Fibroblast of villous mesenchyme (primary cell): ENCODE measurements at places on chromosomes 11 and 22.

GRCh38 chr11:67010296-67010905 lies 12.5 kb upstream of the SYT12 start:
- DNase-seq, result no peak

DNA sequence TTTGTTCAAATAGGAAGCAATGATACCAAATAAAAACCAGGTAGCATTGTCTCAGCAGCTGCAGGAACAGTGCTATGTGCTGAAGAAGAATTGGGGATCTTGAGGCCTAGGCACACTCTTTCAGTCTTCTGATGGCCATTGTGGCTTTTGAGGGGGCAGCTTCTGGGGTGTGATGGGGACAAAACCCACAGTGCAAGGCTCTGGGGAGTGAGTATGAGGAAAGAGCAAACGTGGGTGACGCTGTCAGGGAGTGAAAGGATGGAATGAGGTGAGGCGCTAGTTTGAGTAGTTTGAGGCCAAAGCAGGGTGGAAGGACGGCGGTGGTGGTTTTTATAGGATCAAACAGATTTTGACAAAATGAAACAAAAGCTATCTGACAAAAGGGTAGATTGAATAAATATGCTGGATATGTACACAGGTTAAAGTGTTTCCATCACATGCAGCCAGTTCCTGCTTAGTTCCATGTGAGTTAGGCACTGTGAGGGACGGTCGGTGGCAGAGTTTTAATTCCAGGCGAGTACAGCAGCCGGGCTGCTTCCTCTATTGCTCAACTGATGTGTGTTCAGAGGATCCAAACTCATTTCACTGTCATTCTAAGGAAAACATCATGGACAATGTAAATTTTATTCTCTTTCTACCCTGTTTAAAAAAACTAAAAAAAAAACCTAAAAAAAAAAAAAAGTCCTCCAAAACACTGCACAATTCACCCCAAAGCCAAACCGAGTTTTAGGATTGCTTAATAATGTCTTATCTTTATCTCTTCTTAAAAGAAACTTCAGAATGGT lies 18.9 kb downstream of the ADAMTS15 start:
- peak; percentile 65 for DNase-seq

- no peak for DNase-seq
Measured at GRCh38 chr11:11975201-11976092, 33.0 kb downstream of the DKK3 start.

- DNase-seq, result peak; percentile 60
Measured at GRCh38 chr11:7576726-7577290, 63.0 kb downstream of the PPFIBP2 start.

GRCh38 chr11:129881570-129882170 lies 13.7 kb downstream of the NFRKB start:
- peak; percentile 21 for DNase-seq

DNA sequence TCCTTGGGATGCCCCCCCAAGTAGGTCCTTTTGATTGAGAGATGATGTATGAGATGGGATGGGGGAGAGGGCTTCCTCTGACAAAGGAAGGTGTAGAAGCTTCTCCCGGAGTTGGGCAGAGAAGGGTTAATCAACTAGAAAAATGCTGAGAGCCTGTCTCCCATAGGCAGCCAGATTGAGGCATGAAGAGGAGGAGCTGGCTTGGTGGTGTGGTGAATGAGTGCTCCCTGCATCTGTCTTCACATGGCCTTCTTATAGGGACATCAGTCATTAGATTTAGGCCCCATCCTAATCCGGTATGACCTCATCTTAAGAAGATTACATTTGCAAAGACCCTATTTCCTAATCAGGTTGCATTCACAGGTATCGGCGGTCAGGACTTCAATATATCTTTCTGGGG lies 61.1 kb downstream of the NFAM1 start:
- no peak for DNase-seq

- no peak for DNase-seq
Measured at GRCh38 chr22:17268501-17269223, 49.4 kb upstream of the ADA2 start.

- DNase-seq, result peak; percentile 31
Measured at GRCh38 chr22:17576470-17576869, 13.2 kb downstream of the SLC25A18 start.

- no peak for DNase-seq
Measured at GRCh38 chr22:37146051-37146385, 3.7 kb downstream of the IL2RB start.

- DNase-seq, result no peak
Measured at GRCh38 chr11:94604482-94604881, 37.3 kb downstream of the PIWIL4 start.

DNA sequence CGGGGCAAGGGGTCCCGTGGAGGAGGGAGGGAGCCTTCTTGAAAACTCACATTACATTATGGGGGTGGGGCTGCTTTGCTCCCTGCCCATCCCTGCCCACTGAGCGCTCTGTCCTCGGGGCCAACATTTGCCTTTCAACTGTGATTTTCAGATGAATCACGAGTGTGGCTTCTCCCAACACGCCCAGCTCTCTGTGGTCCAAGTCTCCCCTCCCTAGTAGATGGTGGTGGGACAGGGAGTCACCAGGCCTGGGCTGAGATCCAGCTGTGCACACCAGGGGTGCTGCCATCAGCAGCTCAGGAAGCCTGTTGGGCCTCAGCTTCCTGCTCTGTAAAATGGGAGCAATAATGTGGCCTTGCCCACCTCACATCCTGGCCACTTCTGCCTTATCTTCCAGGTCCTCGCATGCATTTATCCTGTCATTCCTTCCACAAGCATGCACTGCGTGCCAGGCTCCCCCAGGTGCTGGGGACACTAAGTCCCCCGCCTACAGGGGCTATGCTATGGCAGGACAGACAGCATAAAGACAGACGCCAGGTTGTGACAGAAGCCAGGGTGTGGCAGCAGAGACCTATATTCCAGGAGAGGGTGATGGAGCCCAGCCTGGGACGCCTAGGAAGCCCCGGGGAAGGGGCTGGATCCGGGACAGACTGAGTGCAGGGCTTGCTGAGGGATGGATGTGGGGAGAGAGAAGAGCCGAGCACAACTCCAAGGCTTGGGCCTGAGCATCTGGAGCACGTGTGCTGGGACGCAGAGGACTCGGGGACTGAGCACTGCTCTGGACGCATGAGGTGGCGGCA lies 30.5 kb downstream of the NFAM1 start:
- no peak for DNase-seq

- no peak for DNase-seq
Measured at GRCh38 chr11:77506857-77507256, 33.0 kb upstream of the PAK1 start.

- no peak for DNase-seq
Measured at GRCh38 chr22:42068291-42068690, 2.3 kb downstream of the NAGA start.

- peak; percentile 11 for DNase-seq
Measured at GRCh38 chr11:113162592-113162962, 151.8 kb upstream of the TTC12 start.

DNA sequence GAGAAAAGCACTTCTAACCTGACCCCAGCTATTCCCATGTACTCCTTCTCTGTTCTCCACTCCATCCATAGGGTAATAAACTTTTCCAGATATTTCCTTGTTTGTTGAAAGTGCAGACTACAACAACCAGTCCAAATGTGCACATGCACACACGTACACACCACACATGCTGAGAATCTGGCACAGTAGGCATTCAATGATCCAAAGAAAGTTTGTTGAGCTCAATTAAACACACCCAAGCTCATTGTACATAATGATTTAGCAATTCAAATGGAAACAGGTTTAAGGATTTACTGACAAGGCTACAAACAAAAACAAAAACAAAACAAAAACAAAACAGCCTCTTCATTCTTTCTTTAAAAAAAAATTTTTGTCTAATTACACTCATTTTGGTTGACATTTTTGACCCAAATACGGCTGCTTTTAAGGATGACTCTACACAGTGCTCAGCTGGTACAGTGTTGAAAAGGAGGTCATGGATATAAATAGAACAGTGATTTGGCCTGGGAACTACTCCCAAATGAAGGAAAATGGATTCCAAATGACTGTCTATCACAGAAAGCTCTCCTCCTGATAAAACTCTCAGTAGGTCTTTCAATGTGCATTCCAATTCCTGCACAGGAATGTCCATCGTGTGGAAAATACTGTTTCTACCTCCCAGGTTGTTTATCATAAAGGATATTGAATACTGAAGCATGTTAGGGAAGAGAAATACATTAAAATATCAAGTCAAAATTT lies 232.2 kb downstream of the GUCY1A2 start:
- DNase-seq, result peak; percentile 10

GRCh38 chr11:68471360-68472340 lies 11.1 kb downstream of the PPP6R3 start:
- peak; percentile 80 for DNase-seq

DNA sequence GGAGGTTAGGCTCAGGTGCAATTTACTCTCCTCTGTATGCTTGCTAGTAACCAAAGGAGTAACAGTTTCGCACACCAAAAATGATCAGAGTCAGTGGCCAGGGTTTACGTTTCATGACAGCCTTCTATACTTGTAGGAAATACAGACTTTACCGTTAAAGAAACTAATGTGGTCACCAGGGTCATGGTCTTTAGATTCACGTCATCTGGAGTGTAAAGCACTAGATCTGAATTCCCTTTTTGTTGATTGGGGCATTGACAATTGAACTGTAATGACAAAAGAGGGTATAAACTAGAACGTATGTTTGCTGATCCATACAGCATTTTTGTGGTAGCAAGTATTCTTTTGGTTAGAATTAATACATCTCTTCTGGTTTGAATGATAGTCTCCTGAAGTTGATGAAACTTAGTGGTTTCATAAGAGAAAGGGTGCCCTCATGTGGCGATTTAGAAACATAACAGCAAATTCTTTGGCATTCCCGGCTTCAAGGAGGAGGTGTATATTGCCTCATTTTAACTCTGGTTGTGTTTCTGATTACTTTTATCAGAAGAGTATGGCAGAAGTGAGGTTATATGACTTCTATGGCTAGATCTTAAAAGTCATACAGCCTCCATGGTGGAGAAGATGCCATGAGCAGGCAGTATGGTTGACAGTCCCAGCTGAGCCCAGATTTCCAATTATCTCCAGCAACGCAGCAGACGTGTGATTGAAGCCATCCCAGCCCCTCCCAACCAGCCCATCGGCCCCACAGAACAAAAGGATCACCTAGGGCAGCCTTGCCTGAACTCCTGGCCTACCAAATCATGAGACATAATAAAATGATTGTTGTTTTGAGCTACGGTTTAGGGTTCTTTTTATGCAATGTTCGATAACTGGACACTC lies 35.1 kb downstream of the MMP7 start:
- peak; percentile 88 for DNase-seq

DNA sequence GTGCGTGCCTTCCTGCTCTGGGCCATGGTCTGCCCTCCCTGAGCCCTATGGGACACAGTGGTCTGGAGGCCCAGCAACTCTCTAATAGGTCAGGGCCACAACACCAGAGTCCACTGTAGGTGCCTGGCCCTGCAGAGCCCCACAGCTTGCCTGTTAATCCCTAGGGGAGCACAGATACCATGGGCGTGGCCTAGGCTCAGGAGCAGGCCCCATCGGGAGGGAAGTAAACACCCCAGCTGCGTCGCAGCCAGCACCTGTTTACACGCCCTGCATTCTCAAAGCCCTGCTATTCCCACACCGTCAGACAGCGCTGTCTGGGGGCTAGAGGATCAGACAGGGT lies 2.5 kb downstream of the KCTD17 start:
- DNase-seq, result no peak

DNA sequence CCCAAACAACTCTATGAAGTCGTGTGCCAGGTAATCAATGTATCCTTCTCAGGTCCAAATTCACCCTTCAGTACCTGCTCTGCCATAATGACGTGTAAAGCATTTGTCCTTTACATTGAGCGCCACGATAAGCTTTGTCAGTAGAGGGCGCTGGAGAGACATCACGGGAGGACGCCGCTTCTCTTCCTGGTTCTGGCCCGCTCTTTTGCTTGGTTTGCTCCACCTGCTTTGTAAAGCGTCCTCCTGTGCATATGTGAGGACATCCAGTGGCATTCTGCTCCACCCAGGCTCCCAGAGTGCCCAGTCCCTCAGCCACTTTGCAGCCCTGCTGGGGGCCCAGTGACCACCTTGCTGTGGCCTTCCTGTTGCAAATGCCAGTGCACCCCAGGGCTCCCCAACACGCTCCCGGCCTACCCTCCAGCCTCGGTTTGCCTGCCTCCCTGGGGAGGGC lies 61.1 kb downstream of the WT1 start:
- peak; percentile 30 for DNase-seq
